ENCODE measurements at places on chromosomes 3 and 15. TPM values are rescaled to one million over a fixed set of nuclear protein-coding genes. Genes with fewer than 3 reads are reported as not detected.

GOLGA8T gene
- 0.23 TPM for total RNA-seq

CTXN2 gene
- total RNA-seq, result not detected

PTX3 gene
- 317 TPM for total RNA-seq

MED12L gene
- 0.05 TPM for total RNA-seq

IQCF5 gene
- total RNA-seq, result not detected

RAB8B gene
- total RNA-seq, result 26.1 TPM

MAGEL2 gene
- 0.12 TPM for total RNA-seq

Data from glomerular endothelial cell (primary cell).